ENCODE measurements at places on chromosomes 4 and X.

DNA sequence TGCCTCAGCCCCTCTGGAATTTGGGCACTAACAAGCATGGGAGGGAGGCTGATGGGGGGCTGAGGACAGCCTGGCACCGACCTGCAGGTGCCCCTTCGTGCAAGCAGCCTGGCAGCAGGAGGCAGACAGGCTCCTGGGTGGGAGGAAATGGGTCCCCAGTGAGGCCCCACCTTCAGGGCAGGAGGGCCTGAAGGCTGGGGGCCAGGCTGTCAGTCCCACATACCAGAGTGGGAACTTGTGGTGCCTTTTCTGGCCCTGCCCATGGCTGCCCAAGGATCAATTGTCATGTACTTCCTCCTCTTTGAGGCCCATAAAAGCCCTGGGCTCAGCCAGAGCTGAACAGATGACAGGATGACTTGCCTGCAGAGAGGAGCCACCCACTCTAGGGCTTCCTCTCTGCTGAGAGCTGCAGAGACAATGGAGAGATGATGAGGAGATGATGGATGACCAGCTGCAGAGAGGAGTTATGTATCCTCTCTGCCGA lies 141.0 kb downstream of the PDHA2 start:
- no peak for DNase-seq

GRCh38 chrX:25721564-25721963 lies 416.6 kb upstream of the MAGEB18 start:
- no peak for DNase-seq

GRCh38 chr4:89757154-89757719 lies 79.7 kb downstream of the SNCA start:
- no peak for DNase-seq

- no peak for DNase-seq
Measured at GRCh38 chrX:134538316-134538715, 78.4 kb downstream of the HPRT1 start.

GRCh38 chr4:173337463-173337862 lies 3.3 kb upstream of the HMGB2 start:
- DNase-seq = no peak

GRCh38 chr4:61553557-61554125 lies 353.5 kb downstream of the ADGRL3 start:
- DNase-seq = no peak

DNA sequence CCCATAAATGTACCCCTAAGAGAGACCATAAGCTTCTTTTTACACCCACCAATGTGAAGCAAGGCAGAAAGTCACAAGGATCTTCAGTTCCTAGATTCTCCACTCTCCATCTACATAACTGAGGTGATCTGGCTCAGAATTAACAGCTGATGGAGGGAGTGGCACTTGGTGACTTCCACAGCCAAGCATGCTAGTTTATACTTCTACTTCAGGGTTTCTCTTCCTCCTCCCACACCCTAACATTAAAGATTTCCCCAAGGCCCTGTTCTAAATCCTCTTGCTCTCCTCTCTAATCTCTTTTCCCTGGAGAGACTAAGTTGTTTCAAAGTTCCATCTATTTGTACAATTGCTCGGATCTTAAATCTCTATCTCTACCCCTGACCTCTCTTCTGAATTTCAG lies 81.1 kb downstream of the MBNL3 start:
- DNase-seq = no peak

DNA sequence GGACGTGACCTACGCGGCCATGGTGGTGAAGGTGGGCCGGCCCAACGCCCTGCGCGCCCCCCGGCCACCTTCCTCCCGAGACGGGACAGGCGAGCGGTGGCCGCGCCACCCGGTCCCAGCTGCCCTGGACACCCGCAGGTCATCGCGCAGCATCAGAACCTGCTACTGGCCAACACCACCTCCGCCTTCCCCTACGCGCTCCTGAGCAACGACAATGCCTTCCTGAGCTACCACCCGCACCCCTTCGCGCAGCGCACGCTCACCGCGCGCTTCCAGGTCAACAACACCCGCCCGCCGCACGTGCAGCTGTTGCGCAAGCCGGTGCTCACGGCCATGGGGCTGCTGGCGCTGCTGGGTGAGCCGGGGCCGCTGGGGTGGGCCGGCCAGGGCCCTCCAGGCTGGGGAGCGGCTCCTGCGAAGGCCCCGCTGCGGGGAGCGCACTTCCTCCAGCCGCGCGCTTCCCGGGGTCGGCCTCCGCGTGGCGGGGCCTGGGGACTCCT lies 9.0 kb upstream of the SLC26A1 start:
- DNase-seq = no peak

- DNase-seq = no peak
Measured at GRCh38 chrX:46770817-46771163, 11.9 kb upstream of the SLC9A7 start.

- no peak for DNase-seq
Measured at GRCh38 chrX:130002541-130002940, 20.1 kb downstream of the BCORL1 start.

GRCh38 chr4:163768014-163768413 lies 273.5 kb downstream of the TMA16 start:
- no peak for DNase-seq

- peak; percentile 71 for DNase-seq
Measured at GRCh38 chrX:49291615-49292337, 11.7 kb upstream of the GAGE10 start.

DNA sequence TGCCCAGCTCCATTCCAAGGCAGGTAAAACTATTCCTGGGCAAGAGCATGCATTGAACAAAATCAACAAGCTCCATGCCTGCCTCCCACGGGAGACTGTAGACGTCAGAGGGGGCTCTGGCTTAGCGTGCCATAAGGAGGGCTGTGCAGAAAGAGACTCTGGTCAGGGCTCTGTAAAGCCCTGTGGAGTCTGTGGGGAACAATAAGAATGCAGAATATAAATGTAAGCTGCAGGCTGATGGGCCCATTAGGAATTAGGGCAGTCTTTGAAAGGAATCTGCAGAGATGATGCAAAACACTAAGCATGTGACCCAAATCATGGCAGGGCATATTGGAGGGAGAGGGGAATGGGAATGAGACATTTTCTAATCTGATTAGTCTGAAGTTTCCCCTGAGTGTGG lies 170.3 kb downstream of the EFHC2 start:
- DNase-seq = no peak

- DNase-seq = no peak
Measured at GRCh38 chrX:80266979-80267378, 153.3 kb upstream of the TENT5D start.

- no peak for DNase-seq
Measured at GRCh38 chrX:9966775-9967408, at the start of gene CLDN34. CLDN34 (plus strand) TSS chrX:9967358; CDS start chrX:9967358, 0 bp downstream.

GRCh38 chrX:821327-822107 lies 190.9 kb downstream of the SHOX start:
- DNase-seq = no peak

DNA sequence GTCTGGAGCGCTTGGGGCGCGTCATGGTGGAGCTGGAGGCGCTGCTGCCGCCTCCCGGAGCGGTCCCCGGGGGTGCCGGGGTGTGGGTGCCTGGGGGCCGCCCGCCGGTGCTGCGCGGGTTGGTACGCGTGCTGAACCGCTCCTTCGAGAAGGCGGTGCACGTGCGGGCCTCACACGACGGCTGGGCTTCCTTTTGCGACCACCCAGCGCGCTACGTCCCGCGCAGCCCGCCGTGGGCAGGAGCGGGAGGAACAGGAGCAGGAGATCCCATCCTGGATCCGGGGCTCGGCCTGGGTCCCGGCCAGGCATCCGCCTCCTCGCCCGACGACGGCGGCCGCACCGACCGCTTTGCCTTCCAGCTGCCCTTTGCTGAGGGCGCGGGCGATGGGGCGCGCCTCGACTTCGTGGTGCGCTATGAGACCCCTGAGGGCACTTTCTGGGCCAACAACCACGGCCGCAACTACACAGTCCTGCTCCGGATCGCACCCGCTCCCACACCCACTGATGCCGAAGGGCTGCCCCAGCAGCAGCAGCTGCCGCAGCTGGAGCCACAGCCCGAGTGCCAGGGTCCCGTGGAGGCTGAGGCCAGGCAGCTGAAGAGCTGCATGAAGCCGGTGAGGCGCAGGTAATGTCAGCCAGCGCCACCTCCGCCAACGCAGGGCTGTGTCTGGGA lies 792 bp downstream of the PPP1R3F start:
- no peak for DNase-seq

GRCh38 chr4:84666439-84666838 lies 83.5 kb downstream of the CDS1 start:
- DNase-seq = no peak

- DNase-seq = no peak
Measured at GRCh38 chrX:23953908-23954269, 46.1 kb downstream of the CXorf58 start.

DNA sequence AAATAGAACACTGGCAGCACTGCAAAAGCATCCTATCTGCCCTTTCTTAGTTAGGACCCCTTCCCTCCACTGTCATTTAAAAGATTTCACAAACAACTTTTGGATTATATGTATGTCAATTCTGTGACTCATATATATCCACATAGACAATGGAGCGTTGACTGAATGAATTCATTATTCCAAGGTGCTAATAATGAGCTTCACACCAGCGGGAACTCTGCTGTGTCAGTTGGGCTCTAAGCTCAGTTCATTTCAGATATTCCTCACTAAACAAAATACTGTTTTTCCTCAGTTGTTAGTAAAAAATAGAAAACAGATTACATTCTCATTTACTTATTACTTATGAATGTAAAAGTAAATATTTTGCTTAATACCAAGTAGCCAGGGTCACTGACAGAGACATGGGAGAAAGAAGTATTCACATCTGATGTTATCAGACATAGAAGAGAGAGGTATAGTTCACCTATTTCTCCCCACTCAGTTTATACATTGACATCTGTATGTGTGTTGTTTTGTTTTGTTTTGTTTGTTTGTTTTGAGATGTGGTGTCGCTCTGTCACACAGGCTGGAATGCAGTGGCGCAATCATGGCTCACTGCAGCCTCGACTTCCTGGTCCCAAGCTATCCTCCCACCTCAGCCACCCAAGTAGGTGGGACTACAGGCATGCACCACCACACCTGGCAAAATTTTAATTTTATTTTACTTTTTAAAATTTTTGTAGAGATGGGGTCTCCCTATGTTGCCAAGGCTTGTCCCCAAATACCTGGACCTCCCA lies 10.9 kb downstream of the NFKB1 start:
- DNase-seq = no peak

DNA sequence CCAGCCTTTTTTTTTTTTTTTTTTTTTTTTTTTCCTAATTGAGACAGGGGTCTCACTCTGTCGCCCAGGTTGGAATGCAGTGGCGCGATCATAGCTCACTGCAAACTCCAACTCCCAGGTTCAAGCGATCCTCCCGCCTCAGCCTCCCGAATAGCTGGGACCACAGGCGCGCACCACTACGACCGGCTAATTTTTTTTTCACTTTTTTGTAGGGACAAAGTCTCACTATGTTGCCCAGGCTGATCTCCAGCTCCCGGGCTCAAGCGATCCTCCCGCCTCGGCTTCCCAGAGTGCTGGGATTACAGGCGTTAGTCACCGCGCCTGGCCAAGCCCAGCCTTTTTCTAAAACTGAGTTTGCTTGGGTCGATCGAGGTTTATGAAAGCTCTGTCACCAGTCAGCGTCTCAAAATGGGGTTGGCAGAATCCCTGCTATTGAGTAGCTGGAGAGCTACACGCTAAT lies 1.3 kb upstream of the OTUD5 start:
- peak; percentile 17 for DNase-seq

DNA sequence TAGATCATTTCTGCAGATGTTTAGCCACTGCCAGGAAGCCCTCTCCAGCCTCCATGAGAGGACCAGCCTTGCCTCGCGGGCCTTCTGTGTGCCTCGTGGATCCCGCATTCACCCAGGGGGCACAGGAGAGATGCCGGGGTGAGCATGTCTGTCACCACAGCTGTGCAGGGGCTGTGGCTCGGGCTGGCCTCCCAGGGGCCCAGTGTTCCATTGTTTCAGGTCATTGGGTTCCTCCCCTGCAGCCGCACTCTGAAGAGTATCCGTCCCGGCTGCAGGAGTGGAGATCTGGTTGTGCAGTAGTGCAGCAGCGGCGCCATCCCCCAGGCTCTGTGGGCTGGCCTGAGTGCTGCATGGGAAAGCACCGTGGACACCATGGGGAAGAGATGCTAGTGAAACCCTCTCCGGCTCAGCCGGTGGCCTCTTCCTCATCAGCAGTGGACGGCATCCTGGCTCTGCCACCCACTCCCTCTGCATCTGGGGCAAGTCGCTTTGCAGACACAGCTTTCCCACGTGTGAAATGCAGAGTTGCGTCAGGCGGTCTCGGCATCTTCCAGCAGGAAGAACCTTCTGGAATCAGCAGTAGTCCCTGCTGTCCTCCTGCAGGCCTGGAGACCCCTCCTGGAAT lies 29.1 kb downstream of the TBC1D14 start:
- no peak for DNase-seq

GRCh38 chr4:76725039-76725438 lies 172.9 kb downstream of the SOWAHB start:
- no peak for DNase-seq

Data from activated naive CD4-positive, alpha-beta T cell treated with anti-CD3 and anti-CD28 coated beads, Interleukin-2, amount 50 U/mL, for 16 hours (primary cell).